Osteoblast (primary cell): ENCODE measurements at places on chromosomes 7 and 10. TPM values are rescaled to one million over a fixed set of nuclear protein-coding genes. Genes with fewer than 3 reads are reported as not detected.

DNA sequence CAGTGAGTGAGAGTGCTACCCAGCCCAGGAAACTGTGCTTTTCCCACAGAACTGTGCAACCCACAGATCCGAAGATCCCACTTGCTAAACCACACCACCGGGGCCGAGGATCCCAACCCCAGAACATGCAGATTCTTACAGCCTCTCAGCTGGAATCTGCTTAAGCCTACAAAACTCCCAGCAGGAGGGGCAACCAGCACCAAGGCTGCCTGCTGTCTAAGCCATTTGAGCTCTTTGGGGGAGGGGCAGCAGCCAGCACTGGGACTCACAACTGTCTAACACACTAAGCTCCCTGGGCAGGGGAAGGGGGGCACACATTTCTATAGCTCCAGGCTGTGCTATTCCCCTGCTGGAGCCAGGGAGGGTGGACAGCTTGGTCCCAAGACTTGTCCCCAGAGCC is 529.9 kb downstream of the XPNPEP1 start:
- peak; percentile 43 for DNase-seq

- peak; percentile 77 for DNase-seq
Observed at GRCh38 chr10:123139521-123140163, 3.9 kb downstream of the HMX3 start.

- peak; percentile 45 for DNase-seq
Observed at GRCh38 chr7:31883761-31884164, 186.4 kb downstream of the PDE1C start.

Gene LDB3
- total RNA-seq = under 0.01 TPM in 2 replicates

Gene LIPJ
- total RNA-seq = under 0.01 TPM in 2 replicates
